ENCODE measurements at places on chromosomes 12 and 14.

- DNase-seq, result no peak
These were observed 1.7 kb upstream of the KLRG1 start for GRCh38 chr12:8987685-8988084.

- no peak for DNase-seq
These were observed 439.3 kb upstream of the PRICKLE1 start for GRCh38 chr12:43028826-43029225.

DNA sequence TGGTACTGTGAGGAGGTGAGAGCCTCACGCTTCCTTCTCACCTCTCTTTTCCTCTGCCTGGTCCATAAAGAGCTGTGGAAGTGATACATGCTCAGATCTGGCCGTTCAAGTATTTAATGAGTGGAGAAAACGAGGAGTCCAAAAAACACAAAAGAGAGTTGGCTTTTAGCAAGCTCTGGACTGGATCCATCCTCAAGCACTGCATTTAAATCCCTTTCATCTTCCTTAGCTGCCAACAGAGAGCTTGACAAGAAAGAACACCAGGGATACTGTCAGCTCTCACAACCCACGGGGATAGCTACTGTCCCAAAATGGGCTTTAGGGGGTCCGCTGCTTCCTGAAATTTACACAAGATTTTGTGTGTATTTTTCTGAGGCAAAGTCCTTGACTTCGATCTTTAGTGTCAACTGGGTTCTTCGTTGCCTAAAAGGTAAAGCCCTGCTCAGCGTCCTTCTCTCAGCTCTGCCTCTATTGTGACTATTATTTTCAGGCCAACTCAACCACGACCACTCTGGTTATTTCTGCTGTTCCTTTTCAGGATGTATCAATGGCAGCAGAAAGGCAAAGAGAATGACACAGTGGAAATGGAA lies 120.9 kb downstream of the TMTC1 start:
- no peak for DNase-seq

DNA sequence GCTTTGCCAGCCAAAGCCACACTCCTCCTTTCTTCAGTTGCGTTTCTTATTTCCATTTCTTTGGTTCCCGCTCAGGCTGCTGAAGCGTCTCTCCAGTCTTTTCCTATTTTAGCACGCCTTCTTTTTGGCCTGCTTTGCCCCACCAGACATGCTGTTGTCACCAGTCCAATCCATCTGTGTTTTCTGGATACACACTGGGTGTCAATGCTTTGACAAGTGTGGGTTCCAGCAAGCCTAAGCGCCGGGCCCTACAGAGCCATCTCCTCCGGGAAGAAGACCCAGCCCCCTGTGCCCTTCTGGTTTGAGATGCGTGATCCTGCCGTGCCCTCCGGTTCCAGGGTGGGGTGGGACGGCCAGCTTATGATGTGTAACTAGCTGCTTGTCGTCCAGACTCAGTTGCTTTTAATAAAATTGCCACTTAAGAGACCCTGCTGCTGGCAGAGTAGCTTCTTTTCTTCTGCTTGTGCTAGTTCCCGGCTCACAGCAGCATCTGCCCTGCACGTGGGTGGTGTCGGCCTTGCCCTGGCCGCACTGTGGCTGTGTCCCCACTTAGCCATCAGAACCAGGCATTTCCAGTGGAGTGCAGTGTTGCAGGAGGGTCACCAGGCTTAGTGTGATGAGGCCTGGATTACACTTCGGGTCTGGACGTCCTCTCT lies 29.7 kb downstream of the EML1 start:
- no peak for DNase-seq

- DNase-seq, result peak; percentile 82
These were observed 657.5 kb upstream of the TBX3 start for GRCh38 chr12:115341442-115341841.

GRCh38 chr12:124007826-124008570 lies 35.0 kb downstream of the ZNF664 start:
- DNase-seq, result no peak

DNA sequence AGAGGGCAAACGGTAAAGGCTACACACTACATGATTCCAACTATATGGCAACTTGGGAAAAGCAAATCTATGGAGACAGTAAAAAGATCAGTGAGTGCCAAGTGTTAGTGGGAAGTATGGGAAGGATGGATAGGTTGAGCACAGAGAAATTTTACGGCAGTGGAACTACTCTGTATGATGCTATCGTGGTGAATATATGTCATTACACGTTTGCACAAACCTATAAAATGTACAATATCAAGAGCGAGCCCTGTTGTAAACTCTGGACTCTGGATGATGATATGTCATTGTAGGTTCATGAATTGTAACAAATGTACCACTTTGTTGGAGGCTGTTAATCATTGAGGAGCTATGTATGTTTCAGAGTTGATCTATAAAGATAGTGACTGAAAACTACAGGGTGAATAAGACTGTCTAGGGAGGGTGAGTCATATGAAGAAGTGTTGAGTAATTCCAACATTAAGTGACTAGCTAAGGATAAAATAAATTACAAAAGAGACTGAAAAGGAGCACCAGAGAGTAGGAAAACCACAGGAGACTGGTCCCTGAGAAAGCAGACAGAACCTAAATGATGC lies 349.2 kb upstream of the LMO3 start:
- DNase-seq, result no peak

DNA sequence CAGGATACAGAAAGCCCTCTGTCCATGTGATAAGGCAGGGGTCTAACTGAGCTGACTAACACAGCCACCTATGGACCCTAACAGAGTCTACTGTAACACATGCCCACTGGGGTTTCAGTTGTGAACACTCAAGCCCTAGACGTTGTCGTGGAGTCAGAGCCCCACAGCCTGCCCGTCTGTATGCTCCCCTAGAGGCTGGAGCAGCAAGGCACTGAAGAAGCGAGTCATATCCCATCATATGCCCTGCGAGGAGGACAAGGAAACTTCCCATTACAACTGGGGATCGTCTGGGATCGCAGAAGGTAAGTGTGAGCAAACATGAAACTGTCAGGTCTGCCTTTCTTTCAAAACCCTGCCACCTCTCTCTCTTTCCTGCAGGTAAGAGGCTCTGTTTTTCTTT lies 138.1 kb downstream of the GPR65 start:
- no peak for DNase-seq

GRCh38 chr14:58656671-58657411 lies 19.1 kb downstream of the DACT1 start:
- DNase-seq, result no peak

- no peak for DNase-seq
These were observed 72.5 kb upstream of the ATP2B1 start for GRCh38 chr12:89781156-89781555.

DNA sequence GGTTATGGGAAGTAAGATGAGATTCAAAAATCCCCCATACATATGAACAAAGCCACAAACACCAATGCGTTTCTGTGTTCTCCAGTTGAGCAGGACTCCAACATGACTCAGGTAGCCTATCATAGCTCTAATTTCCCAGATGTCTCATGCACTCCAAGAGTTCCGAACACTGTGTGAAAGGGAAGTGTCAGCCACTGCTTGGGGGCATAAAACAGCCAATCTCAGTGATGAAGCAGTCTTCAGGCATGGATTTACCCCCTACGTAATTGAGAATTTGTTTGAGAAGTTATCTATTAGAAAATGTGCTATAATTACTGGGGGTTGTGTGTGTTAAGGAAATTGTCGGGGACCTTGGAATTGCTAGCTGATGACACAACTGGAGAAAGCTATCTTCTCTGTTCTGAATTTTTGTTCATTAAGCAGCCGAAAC lies 153.9 kb upstream of the AVPR1A start:
- DNase-seq, result no peak

DNA sequence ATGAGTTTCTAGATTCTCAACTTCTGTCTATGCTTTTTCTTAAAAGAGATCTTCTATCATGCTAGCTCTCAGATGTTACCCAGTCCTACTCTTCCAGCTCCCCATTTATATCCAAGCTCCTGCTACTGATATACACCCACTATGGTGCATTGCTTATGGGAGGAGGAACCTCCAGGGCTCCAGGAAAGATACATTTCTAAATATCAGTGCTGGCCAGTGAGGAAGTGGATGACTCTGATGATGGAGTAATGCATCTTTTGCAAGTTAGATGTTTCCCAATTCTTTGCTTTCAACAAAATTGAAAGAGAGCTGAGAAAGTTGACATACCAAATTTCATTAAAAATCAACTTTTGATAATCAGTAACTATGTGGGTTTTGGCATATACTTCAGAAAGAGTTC lies 105.7 kb upstream of the RESF1 start:
- no peak for DNase-seq

DNA sequence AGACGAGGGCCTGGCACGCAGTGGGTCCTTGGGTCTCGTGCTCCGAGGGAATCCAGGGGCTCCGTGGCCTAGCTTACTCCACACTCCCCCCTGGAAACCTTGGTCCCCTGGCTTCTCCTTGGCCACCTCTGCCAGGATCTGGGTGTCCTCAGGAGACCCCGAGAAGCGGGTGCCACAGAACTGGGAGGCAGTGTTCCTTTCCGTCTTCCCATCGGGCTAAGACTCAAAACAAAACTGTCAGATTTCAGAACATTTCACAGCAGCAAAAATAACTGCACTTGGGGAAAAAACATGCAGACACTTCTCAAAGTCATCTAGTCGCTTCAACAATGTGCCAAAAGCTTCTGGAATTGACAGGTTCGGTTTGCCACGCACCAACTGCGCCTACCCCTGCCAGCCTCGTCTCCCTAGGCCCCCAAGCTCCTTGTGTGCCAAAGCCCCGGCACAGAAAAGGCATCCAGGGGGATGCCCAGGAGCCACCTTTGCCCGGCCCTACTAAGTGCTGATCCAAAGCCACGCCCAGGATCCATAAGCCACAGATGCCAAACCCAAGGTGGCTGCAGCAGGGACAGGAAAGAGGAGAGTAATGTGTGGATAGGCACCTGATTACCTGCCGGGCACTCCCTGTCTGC lies 58.4 kb upstream of the DIO3 start:
- no peak for DNase-seq

GRCh38 chr14:88877192-88877591 lies 52.7 kb downstream of the TTC8 start:
- no peak for DNase-seq

DNA sequence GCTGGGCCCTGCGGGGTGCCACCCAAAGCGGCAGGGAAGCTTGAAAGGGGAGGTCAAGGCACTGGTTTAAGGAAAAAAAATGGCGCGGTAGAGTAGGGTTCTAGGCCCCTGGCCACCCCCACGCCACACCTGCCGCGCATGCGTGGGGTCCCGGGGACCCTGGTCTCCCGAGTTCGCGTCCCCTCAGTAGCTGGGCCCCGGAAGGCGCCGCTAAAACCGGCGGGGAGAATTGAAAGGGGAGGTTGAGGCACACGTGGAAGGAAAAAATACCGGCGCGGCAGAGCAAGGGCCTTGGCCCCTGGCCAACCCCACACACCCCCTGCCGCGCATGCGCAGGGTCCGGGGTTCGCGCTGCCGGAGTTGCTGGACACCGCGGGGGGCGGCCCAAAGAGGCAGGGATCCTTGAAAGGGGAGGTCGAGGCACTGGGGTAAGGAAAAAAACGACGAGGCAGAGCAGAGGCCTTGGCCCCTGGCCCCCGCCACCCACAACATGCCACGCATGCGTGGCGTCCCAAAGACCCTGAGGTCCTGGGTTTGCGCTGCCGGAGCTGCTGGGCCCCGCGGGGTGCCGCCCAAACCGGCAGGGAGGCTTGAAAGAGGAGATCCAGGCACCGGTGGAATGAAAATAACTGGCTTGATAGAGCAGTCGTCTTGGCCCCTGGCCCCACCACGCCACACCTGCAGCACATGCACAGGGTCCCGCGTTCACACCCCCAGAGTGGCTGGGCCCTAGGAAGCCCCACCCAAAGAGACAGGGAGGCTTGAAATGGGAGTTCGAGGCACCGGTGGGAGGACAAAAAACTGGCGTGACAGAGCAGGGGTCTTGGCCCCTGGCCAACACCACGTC lies 314.5 kb downstream of the ALG10 start:
- no peak for DNase-seq

GRCh38 chr14:95319312-95320077 lies at the start of gene CLMN:
Gene CLMN (minus strand): TSS chr14:95319908. CDS start chr14:95319792, 116 bp downstream.
- DNase-seq, result no peak

DNA sequence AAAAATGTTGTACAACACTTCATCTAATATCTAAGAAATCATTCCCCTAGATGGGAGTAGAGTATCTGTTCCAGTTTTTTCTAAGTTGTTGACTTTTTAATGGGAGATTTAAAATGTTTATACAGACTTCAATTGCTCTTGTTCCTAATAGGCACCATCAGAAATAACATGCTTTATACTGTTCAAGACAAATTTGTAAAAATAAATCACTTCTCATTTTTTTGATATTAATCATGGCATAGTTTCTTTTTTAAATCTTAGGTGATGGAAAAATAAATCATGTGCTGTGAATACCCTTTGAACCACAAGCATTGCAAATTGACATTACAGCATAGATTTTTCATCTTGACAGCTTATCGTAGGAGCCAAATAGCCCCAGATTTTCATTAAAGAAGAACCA lies 473.5 kb upstream of the MGAT4C start:
- no peak for DNase-seq

- no peak for DNase-seq
These were observed 935 bp downstream of the TBC1D30 start for GRCh38 chr12:64825143-64826021.

GRCh38 chr12:115451780-115452736 lies 768.1 kb upstream of the TBX3 start:
- no peak for DNase-seq

DNA sequence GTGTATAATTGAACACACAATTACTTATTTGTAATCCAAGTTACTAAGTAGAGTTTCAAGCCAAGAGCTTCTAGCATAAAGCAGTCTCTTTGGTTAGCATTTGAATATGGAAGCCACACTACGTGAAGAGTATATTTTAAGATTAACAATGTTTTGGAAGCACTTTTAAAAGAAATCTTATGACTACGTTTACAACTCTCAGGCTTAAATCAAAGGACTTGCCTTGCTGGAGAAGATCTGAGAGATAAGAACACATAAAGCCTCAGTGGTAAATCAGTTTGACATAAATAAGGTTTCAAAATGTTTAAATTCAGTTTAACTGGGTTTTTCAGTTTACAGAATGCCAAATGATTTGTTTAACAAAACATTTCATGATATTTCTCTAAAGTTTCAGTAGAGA lies 161.9 kb upstream of the PDE3A start:
- DNase-seq, result no peak

All from GOT3 (cell line).